ENCODE measurements at places on chromosomes 1 and 21. TPM values are rescaled to one million over a fixed set of nuclear protein-coding genes. Genes with fewer than 3 reads are reported as not detected.

Gene S100A14
- not detected for total RNA-seq

Gene IGSF5
- total RNA-seq: 0.22 TPM

Gene TNNI3K
- not detected for total RNA-seq

Gene FMO1
- not detected for total RNA-seq

Gene VSIG8
- 0.43 TPM for total RNA-seq

Gene DHX9
- total RNA-seq: 186 TPM

Gene DNASE2B
- total RNA-seq: not detected

Gene PRDM16
- total RNA-seq: 1.3 TPM

Gene SEMA4A
- total RNA-seq: 0.44 TPM

Gene BRINP2
- 0.72 TPM for total RNA-seq

Gene PIP5K1A
- 71.9 TPM for total RNA-seq

Gene CD1B
- total RNA-seq: not detected

Gene C8B
- total RNA-seq: not detected

Gene ADAMTS4
- total RNA-seq: 4.2 TPM

Gene ZBTB8B
- total RNA-seq: not detected

Gene AIM2
- total RNA-seq: 0.43 TPM

Gene OPTC
- total RNA-seq: not detected

Gene POMGNT1
- 98.2 TPM for total RNA-seq

Gene NOS1AP
- total RNA-seq: 0.29 TPM

Gene ADCY10
- total RNA-seq: 0.22 TPM

Gene OR10T2
- total RNA-seq: not detected

Gene CD52
- not detected for total RNA-seq

Gene LRRC47
- 44.4 TPM for total RNA-seq

Gene EBNA1BP2
- total RNA-seq: 118 TPM

Gene CD48
- total RNA-seq: not detected

Gene RXFP4
- total RNA-seq: not detected

Gene UMODL1
- 0.29 TPM for total RNA-seq

Gene FAM72C
- total RNA-seq: 4.2 TPM

Gene CSDE1
- 685 TPM for total RNA-seq

Gene HRNR
- total RNA-seq: not detected

Gene ADORA3
- total RNA-seq: not detected

Gene OR2M2
- not detected for total RNA-seq

Gene PLA2G2D
- total RNA-seq: not detected

Gene C1orf185
- not detected for total RNA-seq

Gene KRTAP13-1
- total RNA-seq: not detected

Gene UTS2
- not detected for total RNA-seq

Gene HES2
- 0.14 TPM for total RNA-seq

Gene SEMA6C
- total RNA-seq: 1.8 TPM

Gene CHIA
- total RNA-seq: not detected

Gene PTPN7
- total RNA-seq: not detected

Gene CA6
- not detected for total RNA-seq

Gene RSPH1
- total RNA-seq: under 0.01 TPM

Gene EVA1C
- total RNA-seq: 11.3 TPM

Gene LIN28A
- total RNA-seq: not detected

Gene XCL1
- total RNA-seq: 0.14 TPM

Gene PTPN14
- 106 TPM for total RNA-seq

Gene TMEM79
- total RNA-seq: 1.4 TPM

Gene TCHHL1
- total RNA-seq: not detected

Gene ATP1A4
- total RNA-seq: not detected
